ENCODE measurements at places on chromosomes 5 and 9.

DNA sequence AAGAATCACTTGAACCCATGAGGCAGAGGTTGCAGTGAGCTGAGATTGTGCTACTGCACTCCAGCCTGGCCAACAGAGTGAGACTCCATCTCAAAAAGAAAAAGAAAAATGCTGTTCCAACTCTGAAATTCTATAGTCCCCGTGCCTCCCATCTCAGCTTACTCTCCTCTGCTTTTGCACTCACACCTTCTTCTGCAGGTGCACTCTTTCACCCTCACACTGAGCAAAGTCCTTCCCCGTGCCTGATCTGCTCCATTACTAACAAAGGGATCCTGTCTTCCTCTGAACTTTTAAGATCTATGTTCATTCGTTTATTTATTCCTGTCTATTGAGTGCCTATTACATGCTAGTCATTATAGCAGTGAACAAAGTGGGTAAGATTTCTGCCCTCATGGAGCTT, 47.8 kb downstream of the SUSD1 start:
- DNase-seq: no peak

- DNase-seq: peak; percentile 80
Observed at GRCh38 chr5:23208959-23209431, 298.4 kb upstream of the PRDM9 start.

DNA sequence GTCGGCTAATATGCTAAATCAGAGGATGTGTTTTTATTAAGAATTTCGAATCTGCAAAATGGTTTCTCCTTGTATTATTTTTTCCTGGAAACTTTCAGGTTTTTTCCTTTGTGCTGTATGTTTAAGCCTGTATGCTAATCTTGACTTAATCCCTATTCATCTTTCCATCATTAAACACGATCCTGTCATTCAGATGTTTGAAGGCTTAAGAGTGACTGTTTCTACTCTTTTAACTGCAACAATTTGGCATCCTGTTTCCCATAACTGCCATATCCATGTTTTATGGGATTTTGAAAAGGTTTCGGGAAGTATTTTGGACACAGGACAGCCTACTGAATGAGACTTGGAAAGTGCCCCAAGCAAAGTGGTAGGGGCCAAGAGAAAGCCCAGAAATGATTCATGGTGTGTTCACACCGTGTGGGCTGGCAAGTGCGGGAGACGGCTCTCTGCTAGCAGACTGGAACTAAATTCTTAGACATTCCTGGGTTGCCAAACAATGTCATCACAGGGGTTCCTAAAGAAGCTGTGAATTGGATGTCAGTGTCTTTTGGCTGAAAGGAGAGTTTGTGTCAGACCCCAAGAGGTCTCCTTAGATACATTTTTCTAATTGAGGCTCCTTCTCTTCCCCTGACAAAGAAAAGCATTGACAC, 125.4 kb upstream of the ADAMTS16 start:
- no peak for DNase-seq

DNA sequence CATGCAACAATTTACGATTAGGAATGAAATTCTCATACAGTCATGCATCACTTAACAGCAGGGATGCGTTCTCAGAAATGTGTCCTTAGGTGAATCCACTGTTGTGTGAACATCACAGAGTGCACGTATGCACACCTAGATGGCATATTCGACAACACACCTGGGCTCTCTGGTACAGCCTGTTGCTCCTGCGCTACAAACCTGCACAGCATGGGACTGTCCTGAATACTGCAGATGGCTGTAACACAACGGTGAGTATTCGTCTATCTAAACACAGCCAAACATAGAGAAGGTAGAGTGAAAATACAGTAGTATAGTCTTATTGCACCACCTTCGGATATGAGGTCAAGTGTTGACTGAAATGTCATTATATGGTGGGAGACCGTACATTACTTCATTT, 44.0 kb upstream of the LCP2 start:
- DNase-seq: no peak

- no peak for DNase-seq
Observed at GRCh38 chr5:25540628-25541027, 895.9 kb upstream of the CDH10 start.

DNA sequence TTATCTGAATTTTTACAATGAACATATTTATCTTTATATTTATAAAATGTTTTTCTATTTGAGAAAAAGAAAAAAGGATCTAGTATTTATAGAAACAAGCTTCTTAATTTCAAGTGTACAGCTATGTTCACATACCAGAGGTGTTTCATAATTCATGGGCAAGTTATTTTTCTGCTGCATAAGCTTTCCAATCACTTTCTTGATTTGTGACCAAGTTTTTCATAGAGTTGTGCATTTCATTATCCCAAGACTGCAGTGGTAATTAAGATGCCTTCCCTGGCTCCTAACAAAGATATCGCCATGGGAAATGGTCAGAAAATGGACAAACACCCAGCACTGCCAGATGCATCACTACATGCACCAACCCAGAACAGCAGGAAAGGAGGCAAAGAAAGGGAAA, 124.6 kb downstream of the GNAQ start:
- no peak for DNase-seq

GRCh38 chr5:126488443-126489065, 65.3 kb downstream of the GRAMD2B start:
- no peak for DNase-seq

DNA sequence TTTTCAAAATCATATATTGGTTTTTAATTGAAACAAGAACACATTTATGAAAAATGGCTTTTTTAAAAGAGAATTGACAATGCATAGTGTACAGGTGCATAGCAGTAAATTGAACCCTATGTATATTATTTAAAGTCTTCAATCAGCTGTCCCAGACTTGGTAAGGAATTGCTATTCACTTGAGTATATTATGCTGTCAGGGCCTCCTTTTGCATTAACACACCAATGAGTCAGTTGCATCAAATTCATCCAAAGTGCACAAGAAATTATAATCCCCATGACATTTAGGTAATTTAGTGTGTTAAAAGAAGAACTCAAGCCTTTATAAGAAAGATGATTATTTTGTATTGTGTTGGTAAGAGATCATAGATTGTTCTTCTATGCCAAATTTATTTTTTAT, 748.8 kb upstream of the RIOK2 start:
- no peak for DNase-seq

- no peak for DNase-seq
Observed at GRCh38 chr5:91018200-91018599, 364.9 kb downstream of the ARRDC3 start.

DNA sequence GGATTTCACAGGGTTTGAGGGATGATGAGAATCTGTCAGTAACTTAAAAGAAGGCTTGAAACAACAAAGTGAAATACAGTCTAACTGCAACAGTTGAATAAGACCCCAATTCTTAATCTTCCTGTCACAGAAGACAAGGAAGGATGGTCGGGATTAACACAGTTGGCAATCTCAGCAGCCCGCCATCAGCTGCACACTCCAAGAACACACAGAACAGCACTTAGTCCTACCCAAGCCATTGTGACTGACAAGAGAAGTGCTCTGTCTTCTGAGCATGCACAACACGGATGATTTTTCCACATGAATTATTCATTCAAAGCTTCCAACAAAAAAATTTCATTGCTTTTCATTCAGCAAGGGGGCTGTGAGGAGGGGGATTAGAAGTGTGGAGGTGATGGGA, 576.1 kb downstream of the TLE4 start:
- no peak for DNase-seq

- DNase-seq: peak; percentile 77
Observed at GRCh38 chr5:149632311-149633251, 51.3 kb downstream of the ARHGEF37 start.

DNA sequence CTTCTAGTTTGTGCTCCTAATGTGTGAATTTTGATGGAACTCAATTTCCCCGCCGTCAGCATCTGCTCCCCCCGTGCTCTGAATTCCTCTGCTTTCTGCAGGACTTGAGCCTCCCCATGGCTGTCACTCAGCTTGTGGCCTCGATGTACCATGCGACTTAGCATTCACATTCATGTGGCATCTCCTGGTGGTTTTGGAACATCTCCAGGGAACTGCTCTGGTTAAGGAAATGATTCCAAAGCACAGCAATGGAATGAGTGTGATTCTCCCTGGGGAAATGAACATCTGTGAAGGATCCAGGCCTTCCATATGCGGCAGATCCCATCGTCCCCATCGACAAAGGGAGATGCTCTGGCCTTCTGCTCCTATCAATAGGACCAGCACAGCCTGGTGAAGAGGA, 119.0 kb downstream of the ENTREP1 start:
- DNase-seq: no peak

DNA sequence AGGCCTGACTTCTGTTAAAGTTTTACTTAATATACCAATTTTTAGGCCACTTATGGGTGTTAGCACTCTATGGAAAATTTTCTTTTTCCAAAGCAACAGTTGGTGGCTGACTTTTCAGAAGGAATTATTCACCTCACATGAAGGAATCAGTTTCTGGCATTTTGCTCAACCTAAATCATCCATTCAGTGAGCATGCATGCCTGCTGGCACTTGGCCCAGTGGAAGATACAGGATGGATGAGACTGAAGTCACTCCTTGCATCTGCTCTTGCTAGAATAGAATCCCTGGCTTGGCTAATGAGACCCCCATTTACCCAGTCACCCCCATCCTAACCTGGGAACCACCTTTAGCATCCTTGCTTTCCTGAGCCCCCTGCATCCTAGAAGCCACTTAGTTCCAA, 131.7 kb downstream of the WDR41 start:
- DNase-seq: no peak

- no peak for DNase-seq
Observed at GRCh38 chr9:128323212-128323730, 632 bp downstream of the COQ4 start.

DNA sequence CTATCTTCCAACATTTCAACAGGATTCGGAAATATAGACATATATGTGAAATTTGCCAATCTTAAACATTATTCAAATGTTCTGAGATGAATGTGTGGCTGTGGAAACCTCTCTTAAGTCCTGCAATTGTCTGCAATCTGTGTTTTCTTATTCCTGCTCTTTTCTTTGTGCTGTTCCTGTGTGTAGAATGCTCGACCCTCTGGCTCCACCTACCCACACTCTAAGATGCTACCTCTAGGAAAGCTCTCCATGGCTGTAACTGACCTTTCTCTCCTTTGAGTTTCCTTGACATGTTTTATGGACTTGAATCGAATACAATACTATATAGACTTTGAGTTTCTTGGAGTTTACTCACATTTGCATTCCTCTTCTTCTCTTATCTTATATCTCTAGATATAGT, 120.6 kb upstream of the ASTN2 start:
- DNase-seq: no peak

GRCh38 chr9:105006514-105006913, 78.6 kb upstream of the ABCA1 start:
- no peak for DNase-seq

- no peak for DNase-seq
Observed at GRCh38 chr9:88749420-88749819, 214.4 kb downstream of the NXNL2 start.

- DNase-seq: no peak
Observed at GRCh38 chr9:98720402-98720801, 11.7 kb upstream of the GABBR2 start.

- DNase-seq: no peak
Observed at GRCh38 chr9:129126749-129127618, 15.8 kb downstream of the PTPA start.

DNA sequence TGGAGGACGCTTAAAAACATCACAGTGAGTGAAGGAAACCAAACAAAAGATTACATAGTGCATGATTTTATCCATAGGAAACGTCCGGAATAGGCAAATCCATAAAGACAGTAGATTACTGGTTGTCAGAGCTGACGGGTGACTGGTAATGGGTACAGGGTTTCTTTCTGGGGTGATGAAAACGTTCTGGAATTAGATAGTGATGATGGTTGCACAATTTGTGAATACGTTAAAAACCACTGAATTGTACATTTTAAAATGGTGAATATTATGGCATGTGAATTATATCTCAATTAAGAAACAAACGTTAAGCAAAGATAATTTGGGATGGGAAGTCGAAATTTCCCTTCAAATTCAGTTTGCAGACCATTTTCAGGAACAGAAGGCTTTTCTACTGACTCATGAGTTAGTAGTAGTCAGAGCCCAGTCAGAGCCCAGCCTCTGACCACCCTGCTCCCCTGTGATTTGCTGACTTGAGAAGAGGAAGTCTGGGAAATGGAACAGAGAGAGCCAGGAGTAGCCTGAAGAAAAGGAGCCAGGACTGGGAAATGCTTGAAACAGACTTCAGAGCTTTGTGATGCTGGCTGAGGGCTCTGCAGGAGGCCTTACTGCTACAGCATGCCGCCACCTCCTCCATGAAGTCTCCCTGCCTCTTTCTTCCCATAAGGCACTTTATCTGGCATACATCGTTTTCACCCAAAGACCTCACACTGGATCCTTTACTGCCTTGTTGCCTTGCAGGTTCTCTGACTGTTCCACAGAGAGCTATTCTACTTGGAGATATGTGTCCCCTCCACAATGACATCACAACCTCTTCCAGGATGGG, 46.4 kb upstream of the CTNNA1 start:
- no peak for DNase-seq

- DNase-seq: no peak
Observed at GRCh38 chr5:113546703-113547183, 33.2 kb downstream of the YTHDC2 start.

DNA sequence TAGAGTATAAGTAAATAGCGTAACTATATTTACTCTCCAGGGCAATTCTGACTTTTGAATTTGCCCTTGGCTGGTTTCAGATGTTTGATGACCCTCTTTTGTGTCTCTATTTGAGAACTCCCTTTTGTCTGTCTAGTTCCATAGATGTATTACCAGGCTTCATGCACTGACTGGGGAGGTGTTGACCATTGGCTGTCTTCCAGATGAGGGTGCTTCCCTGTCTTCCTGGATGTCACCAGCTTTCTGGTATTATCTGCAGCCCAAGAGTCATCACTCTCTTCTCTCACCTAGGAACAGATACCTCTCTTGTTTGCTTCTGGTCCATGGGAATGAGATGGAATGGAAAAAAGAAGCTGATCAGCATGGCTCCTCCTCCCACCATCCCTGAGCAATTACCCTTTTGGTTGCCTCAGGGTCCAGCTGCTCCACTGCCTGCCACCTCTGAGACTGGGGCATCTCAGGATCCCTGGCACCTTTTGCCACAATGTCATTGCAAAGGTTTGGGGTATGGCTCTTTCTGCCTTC, 58.7 kb upstream of the TMED7 start:
- DNase-seq: no peak

- no peak for DNase-seq
Observed at GRCh38 chr5:175752826-175753535, 95.1 kb downstream of the HRH2 start.

DNA sequence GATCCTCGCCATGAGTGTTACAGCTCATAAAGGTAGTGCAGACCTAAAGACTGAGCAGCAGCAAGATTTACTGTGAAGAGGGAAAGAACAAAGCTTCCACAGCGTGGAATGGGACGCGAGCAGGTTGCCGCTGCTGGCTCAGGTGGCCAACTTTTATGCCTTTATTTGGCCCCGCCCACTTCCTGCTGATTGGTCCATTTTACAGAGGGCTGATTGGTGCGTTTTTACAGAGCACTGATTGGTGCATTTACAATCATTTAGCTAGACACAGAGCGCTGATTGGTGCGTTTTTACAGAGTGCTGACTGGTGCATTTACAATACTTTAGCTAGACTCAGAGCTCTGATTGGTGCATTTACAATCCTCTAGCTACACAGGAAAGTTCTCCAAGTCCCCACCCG, 13.9 kb downstream of the PLK2 start:
- no peak for DNase-seq
